ENCODE measurements at places on chromosomes 7 and 10.

- DNase-seq = no peak
Observed at GRCh38 chr7:158192956-158193355, 394.7 kb downstream of the PTPRN2 start.

- DNase-seq = no peak
Observed at GRCh38 chr10:69662901-69663300, 32.9 kb downstream of the FAM241B start.

DNA sequence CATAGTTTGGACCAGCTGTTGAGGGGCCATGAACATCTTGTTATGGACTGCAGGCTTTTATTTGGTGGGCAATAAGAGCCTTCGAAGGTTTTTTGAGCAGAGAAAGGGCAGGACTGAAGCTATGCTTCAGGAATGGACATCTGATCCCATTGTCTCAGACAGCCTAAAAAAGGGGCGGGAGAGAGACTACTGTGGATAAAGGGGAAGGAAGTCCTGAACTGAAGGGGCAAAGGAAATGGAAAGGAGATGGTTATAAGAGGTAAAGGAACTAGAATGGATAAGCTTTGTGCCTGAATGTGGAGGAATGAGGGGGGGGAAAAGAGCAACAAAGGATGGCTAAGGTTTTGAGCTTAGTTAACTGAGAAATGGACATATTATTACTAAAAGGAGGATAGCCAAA is 172.5 kb downstream of the SKAP2 start:
- no peak for DNase-seq

DNA sequence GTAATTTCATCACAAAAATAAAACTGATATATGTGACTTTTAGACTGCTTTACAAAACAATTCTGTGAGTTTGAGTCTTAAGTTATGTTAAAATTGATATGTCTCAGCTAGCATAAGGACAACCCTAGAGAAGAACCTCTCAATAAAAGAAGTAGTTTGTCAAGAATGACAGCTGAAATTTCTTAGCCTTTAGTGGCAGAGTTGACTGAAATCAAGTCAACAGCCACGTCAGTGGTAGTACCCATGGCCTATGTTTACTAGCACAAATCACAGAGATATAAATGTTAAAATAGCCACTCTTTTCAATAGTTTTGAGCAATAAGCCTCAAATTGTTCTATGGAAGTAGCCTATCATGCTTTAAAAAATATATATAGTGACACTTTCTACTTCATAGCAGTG is 138.9 kb upstream of the FERD3L start:
- no peak for DNase-seq

- DNase-seq = no peak
Observed at GRCh38 chr10:71571460-71572175, 148.0 kb downstream of the C10orf105 start.

- DNase-seq = no peak
Observed at GRCh38 chr7:73995821-73996511, 32.0 kb upstream of the ELN start.
